Glutamatergic neuron (in vitro differentiated cells): ENCODE measurements at places on chromosomes 11 and 22. TPM values are rescaled to one million over a fixed set of nuclear protein-coding genes. Genes with fewer than 3 reads are reported as not detected.

The KCNJ1 gene
- total RNA-seq: not detected

- no peak for DNase-seq
These were observed 398.3 kb upstream of the SYN3 start for GRCh38 chr22:33456511-33456910.

The SYT7 gene
- total RNA-seq: 93.6 TPM

DNA sequence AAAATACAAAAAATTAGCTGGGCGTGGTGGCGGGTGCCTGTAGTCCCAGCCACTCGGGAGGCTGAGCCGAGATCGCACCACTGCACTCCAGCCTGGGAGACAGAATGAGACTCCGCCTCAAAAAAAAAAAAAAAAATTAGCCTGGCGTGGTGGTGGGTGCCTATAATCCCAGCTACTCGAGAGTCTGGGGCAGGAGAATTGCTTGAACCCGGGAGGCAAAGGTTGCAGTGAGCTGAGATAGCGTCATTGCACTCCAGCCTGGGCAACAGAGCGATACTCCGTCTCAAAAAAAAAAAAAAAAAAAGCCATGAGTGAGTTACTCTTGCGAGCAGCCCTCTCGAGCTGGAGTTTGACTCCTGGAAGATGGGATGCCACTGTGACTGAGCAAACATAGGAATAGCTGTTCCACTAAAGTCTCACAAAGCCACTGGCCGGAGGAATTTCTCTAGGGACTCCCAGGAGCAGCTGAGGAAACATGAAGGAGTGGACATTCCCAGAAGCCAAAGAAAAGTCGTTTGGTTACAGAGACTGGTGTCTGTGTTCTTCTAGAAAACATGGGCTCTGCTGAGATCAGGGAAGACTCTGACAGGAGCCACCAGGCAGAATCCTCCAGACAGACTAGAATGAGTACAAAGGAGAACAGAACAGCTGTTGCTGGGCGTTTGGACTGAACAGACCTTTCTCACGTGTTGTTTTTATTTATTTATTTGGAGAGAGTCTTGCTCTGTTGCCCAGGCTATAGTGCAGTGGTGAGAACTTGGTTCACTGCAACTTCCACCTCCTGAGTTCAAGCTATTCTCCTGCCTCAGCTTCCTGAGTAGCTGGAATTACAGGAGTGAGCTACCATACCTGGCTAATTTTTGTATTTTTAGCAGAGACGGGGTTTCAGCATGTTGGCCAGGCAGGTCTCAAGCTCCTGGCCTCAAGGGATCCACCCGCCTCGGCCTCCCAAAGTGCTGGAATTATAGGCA, 32.4 kb upstream of the MYH9 start:
- DNase-seq: no peak

The PTPRCAP gene
- 2.1 TPM for total RNA-seq

DNA sequence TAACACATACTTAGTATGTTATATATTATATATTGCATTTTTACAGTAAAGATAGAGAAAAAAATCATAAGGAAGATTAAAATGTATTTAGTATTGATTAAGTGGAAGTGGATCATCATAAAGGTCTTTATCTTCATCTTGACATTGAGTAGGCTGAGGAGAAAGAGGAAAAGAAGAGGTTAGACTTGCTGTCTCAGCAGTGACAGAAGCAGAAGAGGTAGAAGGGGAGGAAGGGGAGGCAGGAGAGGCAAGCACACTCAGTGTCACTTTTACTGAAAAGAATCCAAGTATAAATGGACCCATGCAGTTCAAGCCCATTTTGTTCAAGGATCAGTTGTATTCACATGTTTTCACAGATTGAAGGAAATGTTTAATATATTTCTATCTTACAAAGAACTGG, 69.7 kb downstream of the GAB2 start:
- no peak for DNase-seq

The RFPL2 gene
- total RNA-seq: 1.4 TPM

DNA sequence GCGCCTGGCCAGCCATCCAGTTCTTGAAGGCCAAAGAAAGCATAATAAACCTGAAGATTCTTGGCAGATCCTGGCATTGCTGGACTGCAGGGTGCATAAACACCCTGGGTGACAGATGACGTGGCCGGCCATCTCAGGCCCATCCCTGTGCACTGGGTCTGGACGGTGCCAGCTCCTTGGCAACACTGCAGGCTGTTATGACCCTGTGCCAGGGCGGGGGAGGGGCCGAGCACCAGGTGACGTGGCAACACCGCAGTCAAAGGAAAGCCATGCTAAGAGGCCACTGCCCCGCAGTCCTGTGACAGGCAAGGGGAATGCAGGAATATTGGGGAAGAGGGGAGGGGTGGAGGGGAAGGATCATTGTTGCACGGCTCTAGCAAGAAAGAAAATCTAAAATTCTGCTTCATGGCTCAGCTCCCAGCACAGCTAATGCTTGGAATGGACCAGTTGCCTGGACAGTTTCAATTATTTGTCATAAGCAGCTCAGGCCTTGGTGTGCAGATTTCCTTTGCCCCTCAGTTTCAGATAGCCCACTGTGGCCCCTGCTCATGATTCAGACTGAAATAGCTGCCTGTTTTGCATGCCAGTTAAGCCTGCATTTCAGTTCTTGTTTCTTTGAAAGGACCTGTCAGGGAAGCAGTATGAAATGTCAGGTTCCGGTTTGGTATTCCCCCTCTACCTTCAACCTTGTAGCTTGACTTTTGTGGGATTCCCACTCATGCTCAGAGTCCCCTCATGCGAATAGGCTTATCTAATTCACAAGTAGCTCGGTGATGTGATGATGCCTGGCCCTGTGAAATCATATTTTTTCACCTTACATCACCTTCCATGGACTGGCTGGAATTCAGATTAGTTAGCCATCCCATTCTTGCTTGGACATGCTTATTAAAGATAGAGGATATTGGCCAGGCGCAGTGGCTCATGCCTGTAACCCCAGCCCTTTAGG, 29.7 kb upstream of the DDX6 start:
- no peak for DNase-seq

- no peak for DNase-seq
These were observed 13.1 kb downstream of the OR10W1 start for GRCh38 chr11:58254936-58255335.

GRCh38 chr11:5345831-5346230, 2.5 kb upstream of the OR51B5 start:
- DNase-seq: no peak
